8988T (cell line): ENCODE measurements at places on chromosomes 5 and 9.

DNA sequence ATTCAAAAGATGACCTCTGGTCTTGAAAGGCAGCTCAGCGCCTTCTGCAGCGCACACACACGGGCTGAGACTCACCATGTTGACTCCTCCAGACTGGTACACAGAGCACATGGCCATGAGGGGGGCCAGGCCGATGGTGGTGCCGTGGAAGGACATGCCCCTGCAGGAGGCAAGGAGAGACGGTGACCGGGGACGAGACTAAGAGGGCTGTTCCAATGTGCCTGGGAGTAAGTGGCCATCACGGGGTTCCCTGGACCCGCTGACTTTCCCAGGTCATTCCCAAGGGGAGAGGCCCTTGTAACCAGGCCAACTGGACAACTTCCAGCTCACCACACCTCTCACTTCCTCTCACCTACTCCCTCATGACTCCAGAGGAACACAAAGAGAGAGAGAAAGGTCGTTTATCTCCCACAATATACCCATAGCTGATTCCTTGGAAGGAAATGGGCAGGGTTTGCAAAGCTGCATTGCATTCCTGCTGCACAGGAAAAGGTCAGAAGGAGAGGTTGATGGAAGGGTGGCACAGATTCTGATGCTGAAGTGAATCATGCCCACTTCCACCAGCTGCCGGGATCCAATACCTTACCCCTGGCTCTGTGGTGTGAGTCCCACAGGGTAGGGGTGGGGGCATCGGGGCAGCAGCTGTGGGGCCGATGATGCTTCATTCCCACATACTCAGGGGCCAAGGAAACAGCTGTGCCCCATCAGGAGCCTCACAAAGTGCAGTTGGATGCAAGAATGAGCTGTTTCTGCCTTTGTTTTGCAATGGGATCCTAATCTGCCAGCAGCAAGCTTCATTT, 47.2 kb downstream of the NIPAL4 start:
- DNase-seq, result no peak

DNA sequence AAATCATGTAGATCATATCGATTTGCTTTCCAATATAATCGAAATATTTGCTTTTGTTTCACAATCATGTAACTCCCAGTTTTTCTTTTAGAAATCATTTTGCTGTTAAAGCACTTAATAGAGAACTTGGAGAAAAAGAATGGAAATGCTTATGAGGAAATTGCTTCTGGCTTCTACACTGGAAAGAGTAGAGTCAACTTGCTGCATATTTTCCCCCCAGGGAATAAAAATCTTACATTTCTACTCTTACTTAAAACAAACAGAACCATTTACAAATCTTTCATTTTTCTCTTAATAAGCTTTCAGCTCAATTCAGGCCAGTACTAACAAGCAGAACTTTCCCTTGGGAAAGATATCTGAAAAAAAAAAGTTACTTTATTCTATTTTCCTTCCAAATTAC, 312.0 kb downstream of the CHSY3 start:
- no peak for DNase-seq

GRCh38 chr5:143454936-143455516, 51.5 kb upstream of the NR3C1 start:
- no peak for DNase-seq

GRCh38 chr9:93655621-93656425, 79.4 kb downstream of the PHF2 start:
- no peak for DNase-seq

DNA sequence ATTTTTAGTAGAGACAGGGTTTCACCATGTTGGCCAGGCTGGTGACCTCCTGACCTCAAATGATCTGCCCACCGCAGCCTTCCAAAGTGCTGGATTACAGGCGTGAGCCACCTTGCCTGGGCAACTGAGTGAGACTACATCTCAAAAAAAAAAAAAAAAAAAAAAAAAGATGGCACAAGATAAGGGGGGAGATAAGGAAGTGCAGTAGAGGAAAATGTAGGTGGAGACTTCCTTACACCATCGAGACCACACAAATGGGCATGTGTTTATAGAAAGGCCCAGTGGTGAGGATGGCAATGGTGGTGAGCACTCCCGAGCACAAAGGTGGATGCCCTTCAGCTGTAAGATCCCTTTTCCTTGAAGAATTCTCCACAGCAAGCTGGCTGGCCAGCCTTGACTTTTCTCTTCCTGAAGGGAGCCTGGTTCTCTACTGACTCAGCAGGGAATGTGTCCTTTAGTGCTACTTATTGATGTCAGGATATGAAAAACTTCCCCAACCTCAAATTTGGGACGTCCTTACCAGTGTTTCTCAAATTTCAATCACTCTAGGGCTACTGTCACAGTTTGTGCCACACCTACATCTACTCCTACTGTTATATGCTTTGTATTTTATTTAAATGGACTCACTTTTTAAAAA, 28.2 kb downstream of the ERGIC1 start:
- no peak for DNase-seq

- no peak for DNase-seq
These were observed 525.2 kb downstream of the AGTPBP1 start for GRCh38 chr9:85216601-85217000.

- DNase-seq, result no peak
These were observed 4.2 kb upstream of the ANXA2R start for GRCh38 chr5:43044181-43044914.

DNA sequence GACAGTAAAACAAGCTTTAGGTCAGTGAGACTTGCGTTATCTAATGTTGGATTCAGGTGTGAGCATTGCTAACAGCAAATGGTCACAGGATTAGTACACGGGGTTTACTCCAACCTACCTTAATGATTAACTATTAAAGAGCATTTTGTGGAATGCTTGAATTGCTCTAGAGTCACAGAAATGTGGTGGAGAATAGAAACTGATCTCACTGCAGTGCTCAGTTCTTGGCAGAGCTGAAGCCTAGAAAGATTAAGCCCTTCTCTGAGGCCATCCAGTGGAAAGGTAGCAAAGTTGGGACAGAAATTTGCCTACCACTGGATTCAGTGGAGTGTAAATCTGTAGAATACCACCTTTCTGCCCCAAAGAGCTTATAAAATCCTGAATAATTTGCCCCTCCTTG, 60.9 kb downstream of the ICE1 start:
- DNase-seq, result no peak

DNA sequence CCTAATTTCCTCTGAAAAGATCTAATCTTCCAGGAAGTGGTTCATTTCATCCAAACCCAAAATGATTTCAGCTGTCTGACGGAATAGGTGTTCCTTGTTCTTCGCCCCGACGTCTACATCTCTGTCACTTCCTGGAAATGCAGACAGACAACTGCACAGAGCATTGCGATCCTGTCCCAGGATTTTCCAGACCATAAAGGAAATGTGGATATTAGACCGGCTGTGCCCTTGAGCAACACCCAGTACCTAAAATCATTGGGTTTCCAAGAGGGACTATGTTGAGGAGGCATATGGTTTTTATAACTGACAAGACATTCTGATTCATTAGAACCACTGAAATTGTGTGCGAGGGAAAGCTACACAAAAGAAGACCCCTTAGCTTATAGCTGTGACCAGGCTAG, 74.2 kb downstream of the MSX2 start:
- DNase-seq, result no peak

- no peak for DNase-seq
These were observed 34.4 kb downstream of the ZNF366 start for GRCh38 chr5:72472666-72473422.

DNA sequence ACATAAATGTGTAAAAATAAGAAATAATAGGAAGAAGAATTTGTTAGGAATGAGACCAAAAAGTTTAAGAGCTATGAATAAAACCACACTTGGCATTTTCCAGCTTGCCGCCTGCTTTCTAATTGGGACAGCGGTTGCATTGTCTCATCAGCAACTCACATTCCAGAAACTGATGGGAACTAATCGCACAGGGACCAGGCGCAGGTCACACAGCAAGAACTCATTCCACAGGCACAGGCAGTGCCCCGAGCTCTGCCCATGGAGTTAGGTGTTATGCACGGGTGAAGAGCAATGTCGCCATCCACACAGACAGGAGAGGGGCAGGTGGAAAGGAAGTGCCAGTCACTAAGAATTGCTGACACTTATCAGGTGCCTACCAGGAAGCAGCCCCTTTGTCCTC, 279.9 kb downstream of the NSG2 start:
- no peak for DNase-seq

DNA sequence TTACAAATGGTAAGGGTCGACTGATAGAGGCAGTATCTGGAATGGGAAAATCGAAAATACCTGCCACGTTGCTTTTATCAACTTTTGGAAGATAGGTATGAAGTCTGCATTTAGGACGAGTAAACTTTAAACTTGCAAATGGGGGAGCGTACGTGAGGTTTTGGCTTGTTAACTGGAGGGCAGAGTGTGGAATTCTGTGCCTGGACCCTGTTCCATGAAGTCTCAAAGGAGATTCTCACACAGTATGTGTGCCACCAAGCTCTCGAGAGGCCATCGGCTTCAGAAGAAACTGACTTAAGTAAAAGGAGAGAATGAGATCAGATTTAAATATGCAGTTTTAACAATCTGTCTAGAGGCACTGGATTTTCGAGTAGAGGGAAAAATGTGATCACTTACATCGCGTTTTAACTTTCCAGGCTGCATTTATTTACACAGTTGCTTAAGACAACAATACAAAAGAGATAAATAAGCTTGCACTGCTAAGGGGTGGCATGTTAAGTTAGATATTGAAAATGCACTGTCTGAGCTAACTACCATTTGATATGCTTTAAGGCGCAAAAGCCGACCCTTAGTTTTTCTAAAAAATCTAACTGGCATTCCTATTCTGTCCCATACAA, 401.6 kb downstream of the EBF1 start:
- no peak for DNase-seq

- no peak for DNase-seq
These were observed 54.7 kb upstream of the SMARCA2 start for GRCh38 chr9:1960342-1961042.

GRCh38 chr5:135695656-135696313, 117.0 kb upstream of the CXCL14 start:
- no peak for DNase-seq

DNA sequence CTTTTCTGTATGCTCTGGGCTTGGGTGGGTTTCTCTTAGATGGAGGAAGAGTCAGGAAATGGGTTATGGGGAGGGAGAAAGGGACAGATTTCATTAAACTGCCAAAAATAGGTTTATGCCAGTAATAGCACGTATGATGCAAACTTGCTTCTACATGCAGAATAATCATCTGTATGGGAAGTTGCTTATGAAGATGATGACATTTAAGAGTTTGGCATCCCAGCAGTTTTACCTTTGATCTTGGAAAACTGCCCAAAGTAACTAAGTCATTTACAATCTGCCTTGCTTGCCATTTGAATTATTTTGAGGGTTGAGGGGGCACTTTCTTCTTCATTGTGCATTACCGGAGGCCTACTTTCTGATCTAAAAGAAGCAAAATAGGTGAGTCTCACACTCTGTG, 282.9 kb upstream of the ANKRD55 start:
- DNase-seq, result no peak

- DNase-seq, result no peak
These were observed 351.8 kb downstream of the EBF1 start for GRCh38 chr5:158747816-158748432.

DNA sequence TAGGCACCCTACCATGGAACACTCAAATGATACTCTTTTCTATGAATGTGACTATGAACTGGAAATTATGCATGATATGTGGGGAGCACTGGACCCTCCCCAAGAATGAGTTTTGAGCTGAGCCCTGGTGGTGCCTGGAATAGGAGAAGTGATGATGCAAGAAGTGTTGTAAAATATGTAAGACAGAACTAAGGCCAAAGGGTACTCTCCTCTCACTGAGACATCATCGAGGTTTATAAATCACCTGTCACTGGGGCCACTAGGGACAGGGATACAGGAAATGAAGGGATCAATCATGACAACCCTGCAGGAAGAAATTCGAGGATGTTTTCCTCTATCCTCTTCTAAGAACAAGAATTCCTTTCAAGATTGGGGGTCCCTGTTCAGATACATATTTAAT, 45.4 kb downstream of the PCSK1 start:
- no peak for DNase-seq

- DNase-seq, result no peak
These were observed 134.7 kb downstream of the DPYSL3 start for GRCh38 chr5:147375151-147375550.

- no peak for DNase-seq
These were observed 21.6 kb upstream of the SVEP1 start for GRCh38 chr9:110601098-110601497.

- DNase-seq, result no peak
These were observed 10.1 kb downstream of the ATG12 start for GRCh38 chr5:115831163-115831768.

- DNase-seq, result no peak
These were observed 246.8 kb downstream of the ARRDC3 start for GRCh38 chr5:91136271-91136670.

DNA sequence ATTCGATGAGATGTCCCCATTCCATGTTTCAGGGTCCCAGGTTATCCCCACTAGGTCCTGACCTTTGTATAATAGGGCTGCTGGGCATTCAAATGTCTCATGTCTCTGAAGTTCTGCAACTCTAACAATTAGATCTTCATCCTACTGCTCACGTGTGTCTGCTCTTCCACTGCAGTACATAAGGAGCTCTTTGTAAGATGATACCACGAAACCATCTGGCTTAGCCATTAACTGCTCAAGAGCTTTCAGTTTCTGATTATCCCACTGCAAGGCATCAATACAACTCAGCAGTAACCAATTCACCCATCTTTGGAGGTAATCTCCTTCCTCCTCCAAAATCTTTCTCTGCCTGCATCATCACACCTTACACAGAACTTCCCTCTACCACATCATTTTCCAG, 49.9 kb upstream of the PPP2CA start:
- DNase-seq, result no peak

GRCh38 chr5:141649056-141649688, 2.0 kb downstream of the FCHSD1 start:
- no peak for DNase-seq
